Activated naive CD8-positive, alpha-beta T cell treated with anti-CD3 and anti-CD28 coated beads for 36 hours (primary cell): ENCODE measurements at places on chromosomes 16 and 17. TPM values are rescaled to one million over a fixed set of nuclear protein-coding genes. Genes with fewer than 3 reads are reported as not detected.

GRCh38 chr17:6257336-6257735 is 177.6 kb downstream of the AIPL1 start:
- no peaks in the 10 kb centered on the region for H3K4me1 ChIP-seq
- H3K4me3 ChIP-seq = no peak overlapping the region
- H3K27ac ChIP-seq = no peak overlapping the region
- peaks cover 55% of the 10 kb centered on the region for H3K27me3 ChIP-seq
- no peaks in the 10 kb centered on the region for H3K36me3 ChIP-seq

- no peak overlapping the region for H3K27ac ChIP-seq
- peaks cover 32% of the 10 kb centered on the region for H3K4me1 ChIP-seq
- no peaks in the 10 kb centered on the region for H3K27me3 ChIP-seq
- H3K4me3 ChIP-seq = no peak overlapping the region
- no peak for DNase-seq
- peaks cover 5% of the 10 kb centered on the region for H3K36me3 ChIP-seq
Observed at GRCh38 chr16:17451843-17452242, 18.9 kb downstream of the XYLT1 start.

Gene NGFR
- total RNA-seq = 0.16 TPM

Gene SMIM5
- 0.14 TPM for total RNA-seq

DNA sequence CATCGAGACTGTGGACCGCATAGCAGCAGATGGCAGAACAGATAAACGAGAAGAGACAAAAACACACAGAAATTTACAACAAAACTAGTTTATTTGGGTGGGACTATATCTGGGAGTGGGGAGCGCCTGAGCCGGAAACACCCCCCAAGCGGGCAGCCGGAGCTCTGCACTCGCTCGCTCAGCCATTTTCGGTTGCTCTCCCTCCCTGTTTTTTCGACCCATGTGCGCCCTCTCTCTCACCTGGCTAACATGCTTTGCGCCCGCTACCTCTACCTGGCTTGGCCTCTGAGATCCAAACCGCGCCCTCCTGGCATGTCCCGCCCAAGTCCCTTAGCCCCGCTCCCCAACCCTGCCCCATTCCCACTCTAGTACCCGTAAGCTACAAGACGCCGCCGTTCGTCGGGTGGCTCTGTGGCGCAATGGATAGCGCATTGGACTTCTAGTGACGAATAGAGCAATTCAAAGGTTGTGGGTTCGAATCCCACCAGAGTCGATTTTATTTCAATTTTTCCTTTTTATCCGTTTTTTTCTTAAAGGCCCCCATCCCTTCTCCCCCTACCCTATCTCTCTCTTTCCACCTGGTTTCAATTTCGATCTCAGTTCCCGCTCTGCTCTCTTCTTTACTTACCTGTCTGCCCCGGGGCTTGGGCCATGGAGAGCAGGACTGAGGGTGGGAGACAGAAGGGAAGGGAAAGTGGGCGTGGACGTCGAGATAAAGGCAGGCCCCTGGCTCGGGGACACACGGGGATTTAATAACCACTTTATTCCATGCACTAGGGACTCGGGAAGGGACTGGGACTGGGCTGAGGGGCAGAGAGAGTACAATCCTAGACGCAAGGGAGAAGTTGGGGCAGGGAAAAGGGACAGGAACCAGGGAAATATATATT is 2.4 kb upstream of the ALOXE3 start:
- peak overlapping the region; percentile 88 for H3K4me3 ChIP-seq
- DNase-seq = peak; percentile 76

DNA sequence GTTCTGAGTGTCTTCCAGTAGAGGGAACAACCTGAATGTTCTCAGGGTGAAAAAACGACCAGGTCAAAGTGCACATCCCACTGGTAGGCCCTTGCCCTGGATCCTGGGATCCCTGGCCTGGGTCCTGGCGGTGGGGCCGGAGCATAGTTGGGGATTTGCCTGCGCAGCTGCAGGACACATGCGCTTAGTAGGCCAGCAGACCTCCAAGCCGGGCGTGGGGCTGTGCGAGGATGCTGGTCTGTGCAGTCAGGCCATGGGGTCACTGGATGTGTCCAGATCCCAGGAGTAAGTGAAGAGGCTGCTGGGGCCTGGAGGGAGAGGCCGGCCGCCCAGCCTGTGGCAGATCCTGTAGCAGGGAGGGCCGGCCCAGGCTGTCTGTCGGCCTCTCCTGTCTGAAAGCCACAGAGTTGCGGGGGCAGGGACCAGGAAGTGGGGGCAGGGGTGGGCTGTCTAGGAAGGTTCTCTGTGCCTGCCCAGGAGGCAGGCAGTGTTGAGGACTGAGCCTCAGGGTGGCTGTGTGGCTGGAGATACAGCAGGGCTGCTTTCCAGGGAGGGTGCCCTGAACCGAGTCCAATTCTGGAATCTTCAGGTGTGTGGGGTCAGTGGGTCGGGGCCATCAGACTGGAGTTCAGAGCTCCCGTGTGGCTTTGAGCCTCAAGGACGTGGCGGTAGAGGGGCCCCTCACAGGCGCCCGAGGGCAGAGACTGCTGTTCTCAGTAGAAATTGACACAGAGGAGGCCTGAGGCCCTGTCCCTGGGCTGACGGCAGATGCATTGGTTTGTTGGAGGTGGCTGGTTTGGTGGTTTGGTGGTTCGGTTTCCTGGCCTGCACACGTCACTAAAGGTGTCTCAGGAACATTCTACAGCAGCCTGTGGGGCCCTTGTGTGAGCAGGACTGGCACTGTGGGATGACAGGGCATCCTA is 17.2 kb upstream of the NUDT16L1 start:
- peak overlapping the region; percentile 77 for H3K4me3 ChIP-seq
- peaks cover 36% of the 10 kb centered on the region for H3K4me1 ChIP-seq
- peak overlapping the region; percentile 95 for H3K27ac ChIP-seq
- H3K36me3 ChIP-seq = peaks cover 25% of the 10 kb centered on the region

DNA sequence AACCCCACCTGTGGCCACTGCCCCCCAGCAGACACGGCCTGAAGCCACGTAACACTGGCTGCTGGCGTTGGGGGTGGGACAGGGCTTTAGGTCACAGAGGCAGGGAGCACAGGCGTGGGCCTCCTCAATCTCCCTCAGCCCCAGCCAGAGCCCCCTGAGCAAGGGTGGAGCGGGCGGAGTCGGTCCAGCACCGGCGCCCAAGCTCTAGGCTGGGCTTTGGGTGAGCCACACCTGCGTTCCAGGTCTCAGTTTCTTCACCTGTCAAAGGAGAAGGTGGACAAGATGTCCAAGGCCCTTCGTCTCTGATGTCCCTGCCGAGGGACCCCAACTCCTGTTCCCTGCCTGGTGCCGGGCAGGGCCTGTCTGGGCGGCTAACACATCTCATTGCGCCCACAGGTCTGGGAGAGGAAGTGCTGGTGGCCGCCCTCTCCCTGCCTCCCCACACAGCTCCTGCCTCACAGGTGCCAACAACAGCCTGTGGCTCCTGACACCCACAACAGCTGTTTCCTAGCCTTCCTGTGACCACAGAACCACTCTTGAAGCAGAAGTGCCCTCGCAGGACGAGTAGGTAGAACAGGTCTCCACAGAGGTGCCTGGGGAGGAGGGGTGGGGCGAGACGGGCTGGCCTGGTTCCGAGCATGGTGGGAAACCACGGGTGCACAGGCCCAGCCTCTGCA is 12.0 kb downstream of the FAM83G start:
- H3K27me3 ChIP-seq = no peaks in the 10 kb centered on the region
- H3K4me1 ChIP-seq = peaks cover 25% of the 10 kb centered on the region
- H3K36me3 ChIP-seq = peaks cover 34% of the 10 kb centered on the region
- DNase-seq = peak; percentile 19
- H3K4me3 ChIP-seq = no peak overlapping the region

Gene NKD1
- 0.87 TPM for total RNA-seq

GRCh38 chr16:67672306-67672705 is 5.7 kb downstream of the C16orf86 start:
- H3K36me3 ChIP-seq = no peaks in the 10 kb centered on the region
- H3K27ac ChIP-seq = no peak overlapping the region
- no peak for DNase-seq
- H3K4me1 ChIP-seq = peaks cover 9% of the 10 kb centered on the region
- H3K4me3 ChIP-seq = no peak overlapping the region

DNA sequence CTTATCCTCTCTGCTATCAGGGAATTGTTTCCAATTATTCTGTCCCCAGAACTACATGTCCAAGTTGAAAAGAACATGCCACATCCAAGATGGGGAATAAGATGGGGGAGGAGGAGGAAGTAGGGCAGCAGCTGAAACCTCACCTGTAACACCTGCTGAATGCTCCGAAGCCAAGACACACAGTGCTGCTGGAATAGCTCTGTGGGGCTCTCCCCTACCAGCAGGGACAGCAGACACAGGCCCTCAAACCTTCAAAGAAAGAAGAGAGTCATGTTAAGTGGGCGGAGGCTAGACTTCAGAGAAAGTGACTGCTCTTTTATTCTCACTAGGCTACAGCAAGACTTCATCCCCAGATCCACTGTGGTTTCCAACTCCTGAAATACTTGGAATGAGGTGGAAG is 13.2 kb downstream of the PELP1 start:
- no peak overlapping the region for H3K27ac ChIP-seq
- no peak overlapping the region for H3K4me3 ChIP-seq
- peaks cover 50% of the 10 kb centered on the region for H3K36me3 ChIP-seq
- H3K27me3 ChIP-seq = no peaks in the 10 kb centered on the region

DNA sequence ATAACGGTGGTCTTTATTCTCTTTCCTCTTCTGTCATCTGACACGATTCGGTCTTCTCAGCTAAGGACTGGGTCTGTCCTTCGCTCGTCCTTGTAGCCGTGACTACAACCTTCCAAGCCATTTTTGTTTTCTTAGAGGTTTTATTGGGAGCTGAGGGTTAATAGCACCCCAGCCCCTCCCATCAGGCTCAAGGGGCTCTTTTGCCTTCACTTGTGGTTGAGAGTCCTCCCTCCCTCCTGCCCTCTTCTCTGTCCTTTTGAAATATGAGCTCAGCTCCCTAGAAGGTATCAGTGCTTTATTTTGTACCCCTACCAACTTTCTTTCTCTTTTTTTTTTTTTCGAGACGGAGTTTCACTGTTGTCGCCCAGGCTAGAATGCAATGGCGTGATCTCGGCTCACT is 24.7 kb downstream of the SOCS3 start:
- no peak overlapping the region for H3K27ac ChIP-seq
- no peaks in the 10 kb centered on the region for H3K36me3 ChIP-seq
- H3K4me1 ChIP-seq = peaks cover 27% of the 10 kb centered on the region
- no peaks in the 10 kb centered on the region for H3K27me3 ChIP-seq

Gene ZMYND15
- total RNA-seq = not detected

DNA sequence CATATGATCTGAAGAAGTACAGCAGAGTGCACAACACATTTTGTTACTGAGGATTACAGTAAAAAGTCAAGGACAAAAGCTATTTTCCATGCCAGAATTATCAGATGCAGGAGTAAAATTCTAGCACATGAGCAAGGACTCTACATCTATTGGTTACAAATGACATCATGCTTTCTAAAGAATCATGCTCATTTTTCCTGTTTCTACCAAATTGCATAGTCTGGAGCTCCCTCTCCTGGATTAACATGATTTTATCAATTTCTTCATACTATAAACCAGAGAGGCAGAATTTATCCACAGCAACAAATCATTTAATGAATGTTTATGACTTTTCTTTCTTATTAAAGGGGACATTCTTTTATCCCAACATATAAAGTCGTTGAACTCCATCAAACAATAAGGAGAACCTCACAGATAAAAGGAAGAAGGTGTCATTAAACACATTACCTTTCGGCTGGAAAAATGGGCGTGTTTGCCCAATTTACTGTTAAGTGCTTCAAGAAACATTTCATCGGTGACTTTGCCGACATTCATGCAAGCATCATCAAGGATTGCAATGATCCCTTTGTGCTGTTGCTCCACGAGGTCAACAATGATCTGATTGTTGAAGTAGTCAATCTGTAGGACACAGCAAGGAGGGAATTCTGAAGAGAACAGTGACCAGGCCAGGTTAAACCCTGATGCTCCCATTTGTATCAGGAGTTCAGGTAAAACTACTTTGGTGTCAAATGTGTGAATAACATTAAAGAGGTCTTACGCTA is 121.7 kb downstream of the MYO1D start:
- no peak overlapping the region for H3K27ac ChIP-seq
- no peak overlapping the region for H3K4me3 ChIP-seq
- H3K36me3 ChIP-seq = no peaks in the 10 kb centered on the region
- no peak for DNase-seq

DNA sequence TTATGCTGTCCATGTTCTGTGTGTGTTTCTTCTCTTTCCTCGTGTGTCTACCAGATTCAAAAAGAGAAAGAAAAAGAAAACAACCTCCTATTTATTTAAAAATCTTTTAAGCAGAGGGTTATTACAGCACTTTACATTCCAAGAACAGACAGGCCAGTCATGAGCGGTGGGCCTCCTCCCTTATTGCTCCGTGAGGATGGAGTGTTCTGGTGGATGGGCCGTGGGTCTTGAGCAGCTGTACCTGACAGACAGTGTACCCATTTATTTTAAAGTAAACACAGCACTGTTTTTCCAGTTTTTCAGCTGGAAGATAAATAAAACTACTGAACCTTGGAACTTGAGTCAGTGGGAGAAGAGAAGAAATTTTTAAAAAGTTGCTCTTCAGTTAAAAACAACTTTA is 52.4 kb downstream of the WWP2 start:
- no peak overlapping the region for H3K4me3 ChIP-seq
- no peaks in the 10 kb centered on the region for H3K27me3 ChIP-seq
- no peaks in the 10 kb centered on the region for H3K4me1 ChIP-seq
- no peak for DNase-seq
- H3K36me3 ChIP-seq = peaks cover 19% of the 10 kb centered on the region
- no peak overlapping the region for H3K27ac ChIP-seq

Gene SCNN1B
- total RNA-seq = not detected

DNA sequence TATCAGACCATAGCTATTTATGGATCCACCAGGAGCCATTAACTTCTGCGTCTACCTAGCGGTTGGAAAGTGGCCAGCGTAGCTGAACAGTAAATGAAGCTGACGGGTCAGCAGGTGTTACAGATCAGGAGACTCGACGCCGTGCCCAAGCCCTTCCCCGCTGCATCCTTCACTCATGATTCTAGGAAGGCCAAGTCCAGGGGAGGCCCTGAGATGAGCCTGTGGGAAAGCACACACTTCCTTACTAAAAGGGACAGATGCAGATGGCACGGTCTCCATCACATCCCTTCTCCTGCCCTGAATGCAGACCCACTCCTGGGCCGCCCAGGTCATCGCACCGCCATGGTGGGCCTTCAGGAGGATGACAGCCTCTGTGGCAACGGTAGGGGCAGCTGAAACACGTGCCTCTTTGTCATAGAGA is 67.7 kb upstream of the DNAH17 start:
- no peak overlapping the region for H3K27ac ChIP-seq
- no peaks in the 10 kb centered on the region for H3K27me3 ChIP-seq
- H3K36me3 ChIP-seq = peaks cover 5% of the 10 kb centered on the region

GRCh38 chr17:66450008-66450851 is 147.8 kb downstream of the PRKCA start:
- DNase-seq = no peak
- no peak overlapping the region for H3K4me3 ChIP-seq
- H3K4me1 ChIP-seq = peaks cover 44% of the 10 kb centered on the region

- peaks cover 7% of the 10 kb centered on the region for H3K27me3 ChIP-seq
- no peaks in the 10 kb centered on the region for H3K4me1 ChIP-seq
- H3K27ac ChIP-seq = no peak overlapping the region
- H3K36me3 ChIP-seq = no peaks in the 10 kb centered on the region
- no peak overlapping the region for H3K4me3 ChIP-seq
- DNase-seq = no peak
Observed at GRCh38 chr17:50575581-50576210, 15.2 kb downstream of the CACNA1G start.

Gene DBNDD1
- 1.0 TPM for total RNA-seq
